Natural killer cell (primary cell): ENCODE measurements at places on chromosomes 3 and 15.

- DNase-seq = no peak
Measured at GRCh38 chr15:89765694-89766093, 10.4 kb upstream of the MESP2 start.

GRCh38 chr3:2156244-2156847, 57.7 kb downstream of the CNTN4 start:
- no peak for DNase-seq

- DNase-seq = no peak
Measured at GRCh38 chr3:46527239-46527638, 29.5 kb downstream of the RTP3 start.

- no peak for DNase-seq
Measured at GRCh38 chr3:16298891-16299290, 33.9 kb downstream of the OXNAD1 start.

GRCh38 chr15:57504599-57504940, 87.1 kb upstream of the MYZAP start:
- no peak for DNase-seq

DNA sequence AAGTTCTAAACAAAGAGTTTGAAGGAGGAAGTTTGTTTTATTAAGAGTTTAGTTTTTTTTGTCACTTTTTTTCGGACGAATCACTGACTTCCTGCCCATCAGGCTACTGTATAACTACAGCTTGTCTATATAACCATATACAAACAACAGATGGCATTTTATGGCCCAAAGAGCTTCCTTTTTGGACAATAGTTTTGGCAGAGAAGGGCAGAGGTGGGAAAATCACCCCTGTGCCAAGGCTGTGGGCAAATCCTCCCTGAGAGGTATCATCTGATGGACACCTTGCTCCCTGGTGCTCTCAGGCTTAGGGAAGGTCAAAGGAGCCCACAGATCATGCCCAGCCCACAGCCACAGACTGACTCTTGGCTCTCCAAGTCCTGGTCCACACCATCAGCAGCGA, 113.4 kb downstream of the OXNAD1 start:
- DNase-seq = no peak
